Neural progenitor cell (in vitro differentiated cells): ENCODE measurements at places on chromosomes 16 and 17. TPM values are rescaled to one million over a fixed set of nuclear protein-coding genes. Genes with fewer than 3 reads are reported as not detected.

DNA sequence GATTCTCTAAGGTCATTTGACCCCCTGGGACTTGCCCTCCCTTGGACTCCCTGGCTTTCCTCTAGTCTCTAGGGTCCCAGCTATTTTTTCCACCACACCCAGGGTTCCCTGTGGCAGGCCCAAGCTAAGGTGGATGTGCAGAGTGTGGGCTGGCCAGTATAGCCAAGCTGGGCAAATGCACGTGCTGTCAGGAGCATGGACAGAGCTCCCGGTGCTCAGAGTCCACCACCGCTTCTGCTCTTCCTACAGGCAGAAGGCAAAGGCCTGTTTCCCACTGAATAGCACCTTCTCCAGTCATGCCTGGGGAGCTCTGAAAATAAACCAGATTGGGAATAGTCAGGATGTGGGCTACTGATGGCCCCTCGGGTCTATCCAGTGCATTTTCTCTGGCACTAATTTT is 53.3 kb downstream of the GNAO1 start:
- no peak overlapping the region for H3K4me3 ChIP-seq
- no peak overlapping the region for H3K27ac ChIP-seq
- peaks cover 9% of the 10 kb centered on the region for H3K4me1 ChIP-seq
- no peaks in the 10 kb centered on the region for H3K36me3 ChIP-seq
- DNase-seq, result no peak

The ACOX1 gene
- total RNA-seq, result 9.7 and 12.2 TPM in 2 replicates

The KRTAP2-1 gene
- not detected in 2 replicates for total RNA-seq

The MYLK3 gene
- total RNA-seq, result 0.28 and 1.6 TPM in 2 replicates

DNA sequence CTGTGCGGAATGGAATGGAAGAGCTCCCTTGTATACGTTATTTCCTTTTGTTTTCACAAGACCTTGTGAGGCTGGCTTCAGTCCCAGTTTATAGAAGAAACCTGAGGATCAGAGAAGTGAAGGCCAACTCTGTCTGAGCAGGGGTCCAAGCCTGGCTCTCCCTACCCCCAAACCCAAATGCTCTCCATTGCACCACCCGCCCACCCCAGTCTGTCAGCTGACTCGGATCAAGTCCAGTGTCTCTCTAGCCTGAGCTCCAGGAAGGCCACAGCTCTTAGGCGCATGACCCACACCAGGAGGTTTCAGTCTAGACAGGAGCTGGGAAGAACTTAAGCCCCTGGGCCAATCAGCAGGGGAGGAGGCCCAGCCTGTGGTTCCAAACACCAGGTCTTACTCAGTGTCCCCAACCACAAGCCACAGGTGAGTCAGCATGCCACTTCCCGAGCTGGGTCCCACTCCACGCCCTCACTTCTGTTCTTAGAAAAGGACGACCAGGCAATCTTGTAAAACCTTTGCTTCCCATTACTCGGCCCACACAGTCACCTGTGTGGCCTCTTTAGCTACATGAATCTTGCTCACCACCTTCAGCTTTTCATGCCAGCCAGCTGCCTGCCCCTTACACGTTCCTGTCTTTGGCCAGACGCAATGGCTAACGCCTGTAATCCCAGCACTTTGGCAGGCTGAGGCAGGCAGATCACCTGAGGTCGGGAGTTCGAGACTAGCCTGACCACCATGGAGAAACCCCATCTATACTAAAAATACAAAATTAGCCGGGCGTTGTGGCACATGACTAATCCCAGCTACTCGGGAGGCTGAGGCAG is 27.8 kb downstream of the TK2 start:
- H3K4me1 ChIP-seq, result peaks cover 7% of the 10 kb centered on the region
- H3K27ac ChIP-seq, result no peak overlapping the region
- DNase-seq, result no peak
